T1000 (cell line): ENCODE measurements at places on chromosomes 2 and 18.

GRCh38 chr2:181431674-181432073 is 25.5 kb upstream of the ITGA4 start:
- DNase-seq, result no peak

DNA sequence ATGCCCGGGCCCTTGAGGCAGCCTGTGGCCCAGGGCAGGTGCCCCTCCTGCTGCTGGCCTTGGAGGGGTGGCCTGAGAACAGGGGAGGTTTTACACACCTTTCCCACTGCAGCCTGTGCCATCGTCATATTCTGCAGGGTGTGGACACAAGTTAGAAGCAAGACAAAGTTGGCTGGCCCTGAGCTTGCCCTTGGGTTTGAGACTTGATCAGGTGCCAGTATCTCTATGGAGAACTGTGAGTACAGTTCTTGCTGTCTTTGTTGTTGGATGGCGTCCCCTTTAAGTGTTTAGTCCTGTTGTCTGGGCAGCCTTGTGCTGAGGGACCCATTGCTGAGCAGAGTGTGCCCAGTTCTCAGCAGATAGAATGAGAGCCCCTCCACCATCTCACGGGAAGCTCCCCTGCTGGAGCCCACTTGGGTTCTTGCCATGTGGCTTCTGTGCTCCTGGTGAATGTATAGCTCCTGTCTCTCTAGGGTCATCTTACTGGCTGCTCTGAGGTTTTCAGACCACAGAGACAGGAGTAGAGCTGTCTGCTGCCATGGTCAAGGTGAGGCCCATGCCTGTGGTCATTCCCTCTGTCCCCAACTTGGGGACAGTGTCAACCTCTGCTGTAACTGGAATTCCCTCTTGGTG is 115.9 kb downstream of the SH3RF3 start:
- no peak for DNase-seq

GRCh38 chr2:240068193-240068592 is 14.9 kb upstream of the OR6B3 start:
- no peak for DNase-seq

- DNase-seq, result no peak
Measured at GRCh38 chr2:127044977-127045661, 61.8 kb downstream of the BIN1 start.

GRCh38 chr2:186709529-186710450 is 15.9 kb downstream of the FAM171B start:
- no peak for DNase-seq

DNA sequence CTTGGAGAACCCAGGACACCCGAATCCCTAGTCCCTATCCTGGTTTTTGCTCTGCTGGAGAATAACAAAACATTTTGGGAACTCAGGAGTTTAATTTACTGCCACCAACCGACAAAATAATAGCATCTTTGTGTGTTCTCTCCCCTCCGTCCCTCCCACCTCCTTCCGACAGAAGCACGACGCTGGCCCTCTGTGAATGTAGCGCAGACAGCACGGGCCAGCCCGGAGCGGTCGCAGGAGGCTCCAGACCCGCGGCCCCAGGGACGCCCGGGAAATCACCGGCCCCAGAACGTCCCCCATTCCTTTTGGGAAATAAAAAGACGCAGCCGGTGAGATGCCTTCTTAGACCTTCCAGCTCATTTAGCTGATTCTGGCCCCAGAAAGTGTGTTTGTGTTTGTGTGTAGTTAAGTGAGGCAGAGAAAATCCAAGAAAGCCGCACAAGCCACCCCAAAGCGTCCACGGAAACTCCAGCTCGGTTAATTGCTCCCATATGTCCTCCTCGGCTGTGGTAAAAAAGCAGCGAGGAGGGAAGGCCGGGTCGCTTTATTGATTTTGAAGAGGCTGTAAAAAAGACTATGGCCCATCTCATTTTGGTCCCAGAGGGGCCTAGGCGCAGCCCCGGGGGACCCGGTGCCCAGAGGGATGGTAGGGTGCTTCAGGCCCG is 577 bp upstream of the TANC1 start:
- DNase-seq, result no peak

- peak; percentile 37 for DNase-seq
Measured at GRCh38 chr2:160666154-160667060, 172.8 kb upstream of the RBMS1 start.

DNA sequence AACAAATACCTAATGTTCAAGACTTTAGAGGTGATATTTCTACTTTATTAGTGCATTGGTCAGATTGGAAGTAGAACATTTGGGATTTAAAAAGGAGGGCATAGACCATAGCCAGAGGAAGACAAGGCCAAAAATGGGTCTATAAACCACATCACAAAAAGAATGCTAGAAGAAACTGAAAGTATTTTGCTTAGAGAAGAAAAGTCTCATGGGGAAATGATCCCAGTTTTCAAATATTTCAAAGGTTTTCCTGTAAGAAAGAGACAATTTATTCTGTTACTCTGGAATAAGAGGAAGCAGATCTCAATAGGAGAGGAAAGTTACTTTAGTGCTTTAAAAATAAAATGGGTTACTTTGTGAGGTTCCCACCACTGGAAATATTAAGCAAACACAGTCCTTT is 341.4 kb downstream of the TNS1 start:
- DNase-seq, result no peak

DNA sequence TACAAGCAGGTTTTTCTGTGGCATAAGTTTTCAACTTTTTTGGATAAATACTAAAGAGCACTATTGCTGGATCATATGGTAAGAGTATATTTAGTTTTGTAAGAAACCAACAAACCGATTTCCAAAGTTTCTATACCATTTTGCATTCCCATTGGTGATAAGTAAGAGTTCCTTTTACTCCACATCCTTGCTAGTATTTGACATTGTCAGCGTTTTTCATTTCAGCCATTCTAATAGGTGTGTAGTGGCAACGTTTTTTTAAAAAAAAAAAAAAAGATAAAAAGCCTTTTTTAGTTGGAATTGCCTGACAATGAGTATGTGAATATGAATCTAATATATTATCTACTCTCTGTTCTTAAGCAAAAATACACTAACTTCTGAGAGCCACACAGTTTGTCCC is 185.9 kb downstream of the AGPS start:
- DNase-seq, result no peak

DNA sequence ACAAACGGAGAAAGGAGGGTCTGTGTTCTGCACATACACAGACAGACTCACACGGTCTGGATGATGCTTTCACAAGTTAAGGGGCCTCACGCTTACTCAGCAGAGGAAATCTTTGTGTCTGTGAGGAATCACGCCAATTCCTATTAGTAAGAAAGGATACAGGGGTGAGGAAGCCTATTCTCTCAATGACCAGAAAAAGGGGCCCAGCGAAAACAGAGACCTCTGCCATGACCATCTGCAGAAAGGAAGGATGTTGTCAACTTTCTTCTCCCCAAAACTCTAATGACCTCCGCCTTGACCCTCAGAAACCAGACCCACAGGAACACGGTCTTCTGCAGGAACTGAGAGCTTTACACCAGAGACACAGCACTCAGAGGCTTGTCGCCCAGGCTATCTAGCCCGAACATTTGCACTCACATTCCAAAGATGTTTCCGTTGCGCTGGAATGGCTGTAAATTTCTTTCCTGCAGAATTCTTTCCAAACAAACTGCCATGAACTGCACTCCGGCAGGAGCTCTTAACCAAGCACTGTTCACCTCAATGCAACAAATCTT is 186.3 kb downstream of the TCF4 start:
- no peak for DNase-seq

GRCh38 chr18:46711444-46711863 is 45.4 kb downstream of the ST8SIA5 start:
- no peak for DNase-seq

DNA sequence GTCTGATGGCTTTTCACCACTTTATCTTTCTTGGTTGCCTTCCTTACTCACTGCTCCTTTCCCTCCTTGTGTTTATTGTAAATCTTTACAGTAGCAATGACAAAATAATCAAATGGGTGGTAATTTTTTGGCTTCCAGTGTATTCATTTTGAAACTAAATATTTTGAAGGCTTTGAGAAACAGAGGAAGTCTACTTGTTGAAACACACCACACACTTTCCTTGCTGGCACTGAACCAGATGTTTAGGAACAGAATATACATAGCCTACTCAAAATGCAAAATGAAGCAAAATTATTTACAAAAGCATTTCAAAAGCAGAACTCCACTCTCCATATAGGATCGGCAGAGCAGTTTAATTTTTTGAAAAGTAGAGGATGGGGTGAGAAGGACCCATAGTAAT is 189.8 kb downstream of the LTBP1 start:
- no peak for DNase-seq

- peak; percentile 81 for DNase-seq
Measured at GRCh38 chr2:8598295-8599165, 83.3 kb upstream of the ID2 start.

DNA sequence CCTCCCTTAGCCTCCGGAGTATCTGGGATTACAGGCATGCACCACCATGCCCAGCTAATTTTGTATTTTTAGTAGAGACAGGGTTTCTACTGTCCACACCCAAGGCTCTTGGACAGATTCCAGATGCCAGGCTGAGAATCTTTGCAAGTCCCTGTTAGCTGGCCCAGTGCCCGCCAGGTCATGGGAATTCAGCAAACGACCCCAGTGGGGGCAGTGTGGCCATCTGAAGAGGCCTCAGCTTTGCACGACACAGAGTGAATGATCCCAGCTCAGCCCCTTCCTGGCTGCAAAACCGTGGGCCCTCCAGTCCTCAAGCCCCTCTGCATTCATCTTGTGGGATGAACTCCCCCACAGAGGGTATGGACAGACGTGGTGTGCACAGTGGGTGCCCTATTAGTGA is 179.5 kb upstream of the ID2 start:
- no peak for DNase-seq
